ENCODE measurements at places on chromosomes 6 and 20. TPM values are rescaled to one million over a fixed set of nuclear protein-coding genes. Genes with fewer than 3 reads are reported as not detected.

Gene SAMD10
- polyA plus RNA-seq: 2.3 TPM

Gene MRPS18A
- polyA plus RNA-seq: 88.8 TPM

Gene TSHZ2
- polyA plus RNA-seq: 0.77 TPM

Gene BTN1A1
- polyA plus RNA-seq: not detected

Gene C20orf204
- polyA plus RNA-seq: 0.11 TPM

Gene CGA
- polyA plus RNA-seq: not detected

Gene FOXQ1
- 2.6 TPM for polyA plus RNA-seq

Gene UST
- 6.7 TPM for polyA plus RNA-seq

Measured in foreskin keratinocyte (primary cell).